Stimulated activated CD4-positive, alpha-beta T cell treated with anti-CD3 and anti-CD28 coated beads, Interleukin-4, amount 100 ng/mL, for 1 hour (primary cell): ENCODE measurements at places on chromosomes 16 and 17.

- DNase-seq = no peak
Observed at GRCh38 chr16:70808371-70808770, 7.4 kb upstream of the VAC14 start.

- DNase-seq = no peak
Observed at GRCh38 chr17:10266296-10266876, 68.0 kb upstream of the GAS7 start.

DNA sequence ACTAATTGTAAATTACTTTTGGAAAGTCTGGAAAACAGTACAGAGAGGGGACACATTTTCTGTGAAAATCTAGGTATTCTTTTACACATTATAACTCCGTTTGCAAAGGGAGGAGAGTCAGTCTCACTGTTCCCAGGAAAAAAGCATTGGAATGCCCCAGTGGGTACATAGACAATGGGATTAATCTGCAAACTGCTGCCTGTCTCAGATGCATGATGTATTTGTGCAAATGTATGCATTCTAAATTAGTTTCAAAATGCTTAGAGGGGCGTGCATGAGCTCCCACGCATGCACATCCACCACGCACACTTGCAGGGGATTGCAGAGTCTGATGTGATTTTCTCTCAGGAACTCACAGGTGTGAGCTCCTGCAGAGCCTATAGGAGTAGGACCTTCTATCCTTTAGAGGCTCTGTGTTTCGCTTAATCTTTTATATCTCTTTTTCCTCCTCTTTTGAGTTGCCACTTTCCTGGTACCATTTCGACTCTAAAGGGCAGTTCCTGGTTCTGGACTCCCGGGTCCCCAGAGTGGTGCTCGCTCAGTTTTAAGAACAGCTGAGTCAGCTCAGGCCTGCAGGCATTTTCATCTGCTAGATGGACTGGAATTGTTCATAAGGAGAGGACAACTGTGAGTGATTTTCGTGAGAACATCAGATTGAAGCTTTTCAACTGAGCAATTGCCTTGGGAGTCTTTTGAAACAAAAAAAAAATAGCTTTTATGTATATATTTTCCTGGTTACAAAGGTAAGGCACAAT lies 1.1 kb downstream of the BCO1 start:
- DNase-seq = no peak

DNA sequence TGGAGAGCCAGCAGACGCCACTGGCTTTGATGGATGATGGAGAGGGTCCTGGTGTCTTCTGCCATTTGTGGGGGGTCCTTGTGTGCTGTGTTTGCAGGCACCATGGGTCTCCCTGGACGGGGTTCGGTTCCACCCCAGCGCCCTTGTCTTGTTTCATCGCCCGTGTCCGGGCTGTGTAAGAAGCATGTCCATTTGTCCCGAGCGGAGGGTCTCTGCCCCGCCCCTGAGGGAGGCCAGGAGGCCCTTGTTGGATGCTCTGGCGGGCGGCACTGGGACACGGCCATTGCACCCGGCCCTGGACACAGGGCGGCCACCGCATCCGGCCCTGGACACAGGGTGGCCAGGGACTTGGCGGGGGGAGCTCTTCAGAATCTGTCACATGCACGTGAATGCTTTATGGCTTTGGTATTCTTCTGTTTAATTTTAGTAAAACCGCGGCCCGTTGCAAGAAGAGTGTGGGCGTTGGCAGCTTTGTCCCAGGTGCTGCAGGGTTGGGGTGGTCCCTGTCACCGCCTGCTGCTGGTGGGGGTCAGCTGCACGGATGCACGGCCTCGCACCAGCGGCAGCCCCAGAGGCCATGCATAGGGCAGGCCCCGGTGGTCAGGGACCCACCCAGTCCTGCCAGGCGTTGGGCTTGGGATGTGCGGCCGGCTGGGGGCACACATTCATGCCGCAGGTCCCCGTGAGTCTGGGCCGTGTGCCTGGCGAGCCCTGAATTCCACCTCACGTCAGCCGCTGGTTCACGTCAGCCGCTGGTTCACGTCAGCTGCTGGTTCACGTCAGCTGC lies 21.0 kb upstream of the ZNF750 start:
- no peak for DNase-seq

- no peak for DNase-seq
Observed at GRCh38 chr17:43818966-43819365, 14.0 kb downstream of the MPP3 start.

DNA sequence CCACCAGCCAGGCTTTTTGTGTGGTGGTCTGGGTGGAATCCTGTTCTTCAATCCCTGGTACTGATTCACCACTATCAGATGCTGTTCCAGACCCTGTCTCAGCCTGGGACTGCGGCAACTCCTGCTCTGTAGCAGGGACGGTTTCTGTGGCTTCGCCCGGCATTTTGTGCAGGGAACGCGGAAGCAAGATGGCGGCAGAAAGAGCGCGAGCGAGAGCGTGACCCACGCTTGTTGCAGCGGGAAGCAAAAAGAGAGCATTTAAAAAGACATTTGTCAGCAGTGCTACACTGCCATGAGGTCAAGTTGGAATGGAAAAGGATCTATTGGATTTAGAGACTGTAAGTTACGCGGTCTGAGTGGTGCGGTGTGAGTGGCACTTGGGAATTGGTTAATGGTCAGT lies at the start of gene NACA2:
TSS of gene NACA2 (minus strand) at position 202 of the 400 bp plus-strand sequence. CDS start at position 163, 39 bp downstream.
- no peak for DNase-seq

DNA sequence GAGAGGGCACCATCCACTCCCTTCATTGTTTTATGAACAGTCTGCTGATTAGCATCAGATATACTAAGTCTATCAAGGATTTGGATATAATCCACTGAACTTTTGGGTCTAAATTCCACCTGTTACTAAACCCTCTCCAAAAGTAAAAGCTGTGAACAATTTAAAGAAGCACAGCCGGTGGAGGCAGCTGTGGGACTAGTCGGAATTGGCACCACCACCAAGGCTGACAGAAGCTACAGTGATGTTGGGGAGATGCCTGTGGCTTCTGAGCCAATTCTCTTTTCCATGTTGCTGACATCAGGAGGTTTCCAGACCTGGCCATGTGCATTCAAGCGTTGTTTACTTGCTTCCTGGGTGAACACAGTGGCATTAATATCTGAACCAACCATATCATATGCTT lies 679.0 kb upstream of the CA10 start:
- no peak for DNase-seq

- DNase-seq = no peak
Observed at GRCh38 chr16:68972013-68972412, 128.7 kb downstream of the TANGO6 start.

DNA sequence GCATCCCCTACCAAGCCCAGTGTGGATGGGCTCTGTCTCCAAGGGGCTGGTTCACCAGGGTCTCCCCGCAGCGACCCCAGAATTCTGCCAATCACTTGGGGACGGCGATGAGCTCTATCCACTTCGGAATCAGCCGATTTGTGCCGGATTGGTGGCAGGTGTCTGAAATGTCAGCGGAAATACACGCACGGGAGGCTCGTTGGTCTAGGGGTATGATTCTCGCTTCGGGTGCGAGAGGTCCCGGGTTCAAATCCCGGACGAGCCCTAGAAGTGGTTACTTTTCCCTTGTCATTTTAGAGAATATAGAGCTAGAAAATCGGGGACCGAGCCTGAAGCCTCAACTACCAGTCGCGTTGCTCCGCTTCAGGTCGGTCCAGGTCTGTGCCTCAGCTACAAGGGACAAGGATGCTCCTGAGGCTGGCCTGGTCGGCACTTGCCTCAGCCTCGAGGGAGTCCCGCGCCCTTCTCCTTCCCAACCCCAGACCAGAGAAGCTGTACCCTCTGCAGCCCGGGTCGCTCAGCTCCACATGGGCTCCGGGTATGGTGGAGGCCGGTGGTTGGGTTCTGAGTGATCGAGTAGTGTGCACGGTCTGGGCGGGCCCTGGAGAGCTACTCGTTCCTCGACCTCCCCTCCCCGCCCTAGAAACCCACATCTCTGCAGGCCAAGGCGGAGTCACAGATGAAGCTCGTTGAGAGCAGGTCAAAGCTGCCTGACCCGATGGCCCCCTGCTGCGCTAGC lies 16.0 kb upstream of the OR1F1 start:
- peak; percentile 52 for DNase-seq

GRCh38 chr17:80839511-80839941 lies 152.1 kb upstream of the CHMP6 start:
- no peak for DNase-seq
